Inflammatory macrophage (primary cell): ENCODE measurements at places on chromosomes 2 and 18.
A peak's percentile ranks its signal among the peaks of the same experiment; 100 is the strongest.

DNA sequence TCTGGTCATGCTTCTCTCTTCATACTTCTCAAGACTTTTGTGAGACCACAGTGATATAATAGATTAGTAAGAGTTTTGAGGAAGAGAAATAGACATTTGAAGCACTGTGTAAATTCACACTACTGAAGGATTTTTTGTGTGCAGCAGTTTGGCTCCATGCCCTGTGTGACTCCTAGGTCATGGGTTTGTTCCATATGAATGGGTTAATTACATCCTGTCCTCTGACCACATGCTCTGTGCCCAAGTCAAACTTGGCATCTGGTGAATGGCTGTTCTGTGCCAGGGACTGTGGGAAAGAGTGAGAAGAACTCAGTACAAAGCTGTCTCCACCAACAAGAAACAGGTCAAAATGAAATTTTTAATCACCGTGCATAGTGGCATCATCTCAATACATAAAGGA is 304.0 kb downstream of the LNPK start:
- no peak for DNase-seq

DNA sequence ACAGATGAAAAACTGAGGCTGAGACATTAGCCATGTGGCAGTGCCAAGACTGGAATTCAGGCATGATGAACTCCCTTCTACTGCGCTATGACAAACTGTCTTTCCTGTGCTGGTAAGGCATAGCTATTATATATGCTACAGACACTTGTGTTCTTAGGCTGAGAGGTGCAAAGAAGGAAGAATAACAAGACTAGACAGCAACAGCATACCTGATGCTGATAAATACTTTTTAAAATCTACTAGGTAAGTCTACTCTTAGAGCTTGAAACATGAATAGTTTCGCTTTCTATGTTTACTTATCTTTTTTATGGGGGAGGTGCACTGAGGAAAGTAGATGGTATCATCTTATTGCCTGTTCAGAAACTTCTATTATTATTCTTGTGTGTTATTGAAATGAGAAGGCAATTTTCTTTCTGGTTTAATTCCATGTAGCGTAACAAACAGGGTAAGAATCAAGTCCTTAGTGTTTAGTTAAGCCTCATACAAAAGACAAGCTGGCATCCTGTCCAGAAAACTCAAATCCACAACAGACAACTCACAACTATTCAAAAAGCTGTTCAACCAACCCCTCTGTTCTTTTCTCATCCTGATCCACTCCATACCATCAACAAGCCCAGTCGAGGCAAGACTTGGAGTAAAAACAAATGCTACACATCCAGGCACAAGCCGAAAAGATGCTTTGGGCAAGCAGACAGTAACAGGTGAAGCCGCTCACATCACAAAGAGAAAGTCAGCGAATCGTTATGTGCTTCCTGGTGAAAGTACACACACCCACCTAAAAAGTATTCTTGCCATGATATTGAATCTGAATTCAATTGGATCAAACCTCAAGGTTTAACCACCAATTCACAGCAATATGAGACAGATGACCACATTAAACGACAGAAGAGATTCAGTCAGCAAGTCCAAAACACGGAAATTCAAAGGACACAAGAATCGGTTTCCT is 1.5 kb downstream of the TTC32 start:
- DNase-seq: no peak

GRCh38 chr2:28628987-28629386 is 122.6 kb upstream of the PPP1CB start:
- no peak for DNase-seq

DNA sequence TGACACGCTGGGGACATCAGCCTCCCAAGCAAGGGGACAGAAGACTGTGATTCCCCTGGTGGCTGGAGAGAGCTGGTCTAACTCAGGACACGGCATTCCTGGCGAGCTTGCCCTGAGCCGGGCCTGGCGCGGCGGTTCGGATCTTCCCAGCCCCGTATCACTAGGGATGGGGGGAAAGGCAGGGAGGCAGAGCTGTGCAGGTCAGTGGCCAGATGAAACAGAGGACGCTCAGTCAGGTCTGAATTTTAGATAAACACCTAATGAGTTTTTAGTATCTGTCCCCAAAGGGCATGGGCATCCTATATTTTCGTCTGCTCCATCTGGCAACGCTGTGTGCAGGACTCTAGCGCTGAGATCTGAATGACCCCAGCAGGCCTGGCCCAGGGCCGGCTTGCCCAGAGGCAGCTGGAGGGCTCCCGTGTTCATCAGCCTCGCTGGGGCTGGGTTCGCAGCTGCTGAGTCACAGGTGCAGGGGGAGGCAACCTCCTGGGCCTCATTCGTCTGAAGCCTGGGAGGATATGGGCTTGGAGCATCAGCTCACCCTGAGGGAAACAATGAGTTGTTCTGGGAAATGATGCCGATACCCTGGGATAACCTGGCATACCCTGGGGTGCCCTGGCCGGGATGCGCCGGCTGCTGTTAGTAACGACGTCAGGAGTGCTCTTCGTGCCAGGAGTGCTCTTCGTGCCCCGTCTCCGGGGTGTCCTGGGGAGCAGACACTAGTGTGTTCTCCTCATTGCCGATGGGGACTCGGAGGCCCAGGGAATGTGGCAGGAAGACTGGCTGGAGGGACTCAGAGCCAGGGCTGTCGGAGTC is 48.1 kb upstream of the HPCAL1 start:
- no peak for DNase-seq

DNA sequence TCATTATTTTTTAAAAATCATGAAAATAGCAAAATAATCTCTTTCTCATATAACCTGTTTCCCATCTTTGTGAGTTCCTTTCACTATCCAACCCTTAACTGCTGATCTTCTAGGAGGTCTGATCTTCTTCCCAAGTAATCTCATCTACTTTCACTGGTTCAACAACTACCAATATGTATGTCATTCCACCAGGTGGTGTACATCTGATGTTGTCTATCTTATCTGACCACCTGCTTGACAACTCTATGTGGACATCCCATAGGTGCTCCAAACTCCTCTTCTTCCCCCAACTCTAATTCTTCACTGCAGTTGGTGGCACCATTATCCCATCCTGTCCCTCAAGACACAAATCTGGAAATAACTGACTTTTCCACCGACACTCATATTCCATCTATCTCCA is 62.5 kb downstream of the FAM228A start:
- DNase-seq: no peak

GRCh38 chr2:46345775-46346174 is 48.6 kb downstream of the EPAS1 start:
- no peak for DNase-seq

GRCh38 chr18:32771169-32771751 is 1.6 kb downstream of the KLHL14 start:
- DNase-seq: no peak

DNA sequence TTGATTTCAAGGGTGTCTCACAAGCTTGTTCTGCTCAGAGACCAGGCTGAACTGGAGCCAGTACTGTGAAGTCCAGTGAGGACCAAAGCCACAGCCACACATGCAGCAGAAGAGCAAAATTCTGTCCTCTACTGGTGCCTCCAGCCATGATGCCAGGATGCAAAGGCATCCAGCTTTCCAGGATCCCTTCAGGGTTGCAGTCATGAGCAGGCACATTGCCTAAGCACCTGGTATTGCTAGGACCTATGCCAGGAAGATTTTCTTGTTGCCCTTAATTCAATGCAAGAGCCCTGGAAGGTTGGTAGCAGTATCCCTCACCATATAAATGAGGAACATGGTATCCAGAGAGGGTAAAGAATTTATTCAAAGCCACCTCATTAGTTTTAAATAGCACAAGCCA is 78.9 kb upstream of the CYRIA start:
- no peak for DNase-seq

DNA sequence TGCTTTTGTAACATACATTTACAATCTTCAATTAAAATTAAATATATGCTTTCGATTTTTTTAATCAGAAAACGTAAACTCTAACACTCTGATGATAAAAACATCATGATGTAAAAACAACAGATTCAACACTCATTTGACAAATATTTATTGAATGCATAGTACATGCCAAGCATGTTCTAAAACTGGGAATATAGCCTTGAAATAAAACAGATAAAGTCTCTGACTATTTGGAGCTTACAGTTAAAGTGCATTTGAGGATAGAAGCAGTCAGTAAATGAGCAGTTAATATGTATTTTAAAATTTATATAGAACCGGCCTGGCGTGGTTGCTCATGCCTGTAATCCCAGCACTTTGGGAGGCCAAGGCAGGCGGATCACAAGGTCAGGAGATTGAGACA is 47.8 kb downstream of the TMX3 start:
- DNase-seq: no peak

DNA sequence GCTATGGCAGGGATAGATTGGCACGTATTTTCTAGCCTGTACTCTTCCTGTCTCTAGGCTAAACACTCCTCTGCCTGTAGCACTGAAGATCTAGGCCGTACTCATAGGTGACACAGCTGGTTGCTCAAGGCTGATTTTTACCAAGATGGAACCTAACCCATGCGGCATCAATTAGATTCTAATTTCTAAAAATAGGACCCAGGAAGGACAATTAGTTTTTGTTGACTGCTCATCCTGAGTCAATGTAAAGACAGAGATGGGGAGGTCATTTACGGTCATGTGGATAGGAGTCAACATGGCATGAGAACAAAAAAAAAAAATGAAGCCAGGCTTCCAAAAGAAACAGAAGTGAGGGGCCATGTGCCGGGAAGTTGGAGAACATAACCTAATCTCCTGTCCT is 360.7 kb upstream of the ETAA1 start:
- DNase-seq: no peak

- DNase-seq: no peak
Measured at GRCh38 chr2:155456222-155456621, 757.7 kb downstream of the KCNJ3 start.

GRCh38 chr18:26772691-26773090 is 92.8 kb downstream of the AQP4 start:
- no peak for DNase-seq

GRCh38 chr18:75035928-75036327 is 173.0 kb downstream of the PTGR3 start:
- DNase-seq: peak; percentile 24

GRCh38 chr2:153953761-153954160 is 82.0 kb downstream of the GALNT13 start:
- DNase-seq: no peak

- no peak for DNase-seq
Measured at GRCh38 chr2:46200100-46200690, 97.0 kb upstream of the EPAS1 start.

- DNase-seq: no peak
Measured at GRCh38 chr2:29400930-29401653, 285.9 kb downstream of the CLIP4 start.

GRCh38 chr18:72830109-72830508 is 37.7 kb downstream of the NETO1 start:
- DNase-seq: no peak

GRCh38 chr2:97982621-97983020 is 13.1 kb downstream of the TMEM131 start:
- DNase-seq: no peak

GRCh38 chr2:38830526-38831159 is 45.1 kb downstream of the DHX57 start:
- DNase-seq: peak; percentile 74

DNA sequence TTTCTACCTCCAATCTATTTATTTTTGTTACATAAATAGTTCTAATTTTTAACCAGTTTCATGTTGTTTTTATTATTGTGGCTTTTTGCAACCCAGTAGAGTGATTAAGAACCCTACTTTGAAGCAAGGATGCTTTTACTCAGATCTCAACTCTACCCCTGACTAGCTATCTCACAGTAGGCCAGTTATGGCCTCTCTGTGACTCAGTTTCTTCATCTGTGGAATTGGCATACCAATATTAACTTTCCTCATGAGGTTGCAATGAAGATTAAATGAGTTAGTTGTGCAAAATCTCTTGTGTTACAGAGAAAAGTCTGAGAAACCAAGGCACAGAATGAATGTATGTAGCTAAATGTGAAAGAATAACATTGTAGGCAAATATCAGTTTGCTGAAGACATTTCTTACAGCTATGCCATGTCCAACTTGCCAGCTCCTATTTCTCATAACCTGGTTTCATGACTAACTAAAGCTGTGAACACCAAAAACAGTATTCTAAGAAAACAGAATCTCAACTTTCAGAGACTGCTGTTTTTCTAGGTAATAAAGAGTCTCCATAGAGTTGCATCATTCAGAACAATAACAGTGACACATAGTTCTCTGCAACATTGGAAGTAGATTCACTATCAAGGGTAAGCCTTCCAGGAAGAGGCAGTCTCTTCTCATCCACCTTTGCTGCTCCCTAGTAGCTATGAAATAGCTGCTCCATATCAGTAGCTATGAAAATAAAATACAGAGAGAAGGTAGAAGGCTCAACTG is 33.2 kb upstream of the CYTIP start:
- DNase-seq: no peak

GRCh38 chr2:210715560-210716082 is 159.2 kb downstream of the CPS1 start:
- DNase-seq: no peak

DNA sequence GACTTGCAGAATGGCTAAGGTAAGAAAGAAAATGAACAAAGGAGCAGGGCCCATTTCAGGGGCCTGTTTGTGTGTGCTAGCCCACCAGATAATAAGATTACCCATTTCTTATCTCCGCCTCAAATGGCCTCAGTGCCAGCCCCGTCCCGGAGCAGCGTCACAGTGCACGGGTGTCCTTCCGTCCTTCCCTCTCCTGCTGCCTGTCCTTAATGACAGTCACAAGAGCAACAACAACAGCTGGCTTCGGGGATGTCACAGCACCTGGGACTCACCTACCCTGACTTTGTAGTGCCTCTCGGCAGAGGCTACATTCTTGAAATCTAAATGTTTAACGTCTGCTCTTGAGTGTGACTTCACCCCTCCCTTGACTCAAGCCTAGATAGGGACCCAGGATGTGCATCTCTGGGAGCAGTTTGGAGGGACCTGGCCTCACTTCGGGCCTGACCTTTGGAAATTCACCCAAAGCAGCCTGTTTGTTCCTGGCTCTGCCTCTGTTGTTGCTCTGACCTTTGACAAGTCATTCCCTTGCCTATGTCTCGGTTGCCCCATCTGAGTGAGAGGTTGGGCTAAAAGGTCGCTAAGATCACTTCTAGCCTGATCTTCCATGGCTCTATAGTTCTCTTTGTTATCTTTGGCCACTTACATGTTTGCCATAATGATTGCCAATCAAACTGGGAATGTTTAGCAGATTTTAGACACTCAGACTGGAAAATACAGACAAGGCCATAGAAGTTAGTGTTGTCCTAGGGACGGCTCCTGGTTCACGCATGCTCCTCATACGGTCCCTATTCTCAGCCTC is 122.5 kb downstream of the KLHL29 start:
- no peak for DNase-seq

DNA sequence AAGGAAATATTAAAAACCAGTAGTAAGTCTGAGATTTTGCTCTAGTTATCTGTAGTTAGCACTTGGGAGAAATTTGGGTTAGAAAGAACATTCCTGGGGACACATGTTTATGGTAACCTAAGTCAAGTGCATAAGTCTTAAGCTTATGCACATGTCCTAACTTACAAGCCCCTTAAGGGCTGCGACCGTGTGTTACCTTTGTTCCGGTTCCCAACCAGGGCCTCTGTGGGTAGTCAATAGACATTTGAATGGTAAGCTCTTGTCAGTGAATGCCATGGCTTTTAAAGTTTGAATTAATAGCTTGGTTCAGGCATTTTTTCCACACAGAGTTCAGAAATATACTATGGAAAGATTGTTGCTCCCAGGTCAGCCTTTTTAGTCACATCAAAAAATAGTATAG is 64.7 kb upstream of the CWC22 start:
- DNase-seq: no peak
